ENCODE measurements at places on chromosomes 4 and X.

DNA sequence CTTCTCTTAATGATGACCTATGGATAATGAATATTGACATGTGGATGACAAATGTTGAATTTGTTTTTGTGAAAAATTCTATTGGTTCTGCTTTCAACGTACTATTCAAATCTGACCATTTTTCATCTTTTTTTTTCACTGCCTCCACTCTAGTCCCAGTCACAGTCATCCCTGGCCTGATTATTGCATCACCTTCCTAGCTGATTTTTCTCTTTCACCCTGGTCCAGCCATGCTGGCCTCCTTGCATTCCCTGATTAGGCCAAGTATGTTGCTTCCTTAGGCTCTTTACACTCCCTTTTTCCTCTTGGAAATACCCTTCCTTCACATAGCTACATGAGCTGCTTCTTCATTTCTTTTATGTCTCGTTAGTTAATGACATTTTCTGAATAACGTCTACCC is 58.1 kb upstream of the MAP9 start:
- no peak for DNase-seq

DNA sequence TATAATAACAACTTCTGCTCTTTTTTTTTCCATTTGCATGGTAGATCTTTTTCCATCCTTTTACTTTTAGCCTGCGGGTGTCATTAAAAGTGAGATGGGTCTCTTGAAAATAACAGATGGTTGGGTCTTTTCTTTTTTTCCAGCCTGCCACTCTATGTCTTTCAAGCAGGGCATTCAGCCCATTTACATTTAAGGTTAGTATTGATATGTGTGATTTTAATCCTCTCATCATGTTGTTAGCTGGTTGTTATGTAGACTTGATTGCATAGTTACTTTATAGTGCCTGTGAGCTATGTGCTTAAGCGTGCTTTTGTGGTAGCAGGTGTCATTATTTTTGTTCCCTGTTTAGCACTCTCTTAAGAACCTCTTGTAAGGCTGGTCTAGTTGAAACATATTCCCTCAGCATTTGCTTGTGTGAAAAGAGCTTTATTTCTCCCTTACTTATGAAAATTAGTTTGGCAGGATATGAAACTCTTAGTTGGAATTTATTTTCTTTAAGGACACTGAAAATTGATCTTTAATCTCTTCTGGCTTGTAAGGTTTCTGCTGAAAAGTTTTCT is 326.1 kb downstream of the SH3BGRL start:
- DNase-seq: no peak

DNA sequence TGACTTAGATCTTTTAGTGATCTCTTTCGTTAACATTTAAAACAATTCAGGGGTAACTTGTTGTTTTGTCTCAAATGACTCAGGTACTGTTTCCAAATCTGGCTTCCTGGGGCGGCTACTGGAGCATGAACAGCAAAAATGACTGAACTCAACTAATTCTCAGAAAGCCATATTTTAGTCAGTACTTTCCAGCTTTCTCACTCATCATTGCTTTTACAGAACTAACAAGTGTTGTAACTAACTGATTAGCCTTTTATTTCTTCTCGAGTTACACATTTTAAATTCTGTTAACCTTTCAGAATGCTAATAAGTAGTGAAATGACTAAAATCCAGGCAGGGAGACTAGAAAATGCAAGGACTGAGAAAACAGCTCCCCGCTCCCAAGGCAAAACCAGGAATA is 55.3 kb downstream of the JADE3 start:
- no peak for DNase-seq

DNA sequence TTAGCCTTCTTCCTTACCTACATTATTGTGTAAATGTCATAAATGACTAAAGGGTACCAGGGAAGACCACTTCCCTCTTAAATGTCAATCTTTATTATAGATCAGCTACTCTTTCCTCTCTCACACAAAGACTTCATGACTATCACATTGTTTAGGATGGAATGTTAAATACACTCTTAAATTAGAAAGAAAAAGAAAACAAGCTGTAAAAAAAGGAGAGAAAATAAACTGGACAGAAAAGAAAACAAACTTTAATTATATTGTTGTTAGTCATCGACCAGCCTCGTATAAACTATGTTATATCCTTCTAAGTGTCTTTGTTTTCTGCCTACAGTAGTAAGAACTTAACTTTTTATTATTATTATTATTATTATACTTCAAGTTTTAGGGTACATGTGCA is 666.4 kb upstream of the NR3C2 start:
- no peak for DNase-seq

DNA sequence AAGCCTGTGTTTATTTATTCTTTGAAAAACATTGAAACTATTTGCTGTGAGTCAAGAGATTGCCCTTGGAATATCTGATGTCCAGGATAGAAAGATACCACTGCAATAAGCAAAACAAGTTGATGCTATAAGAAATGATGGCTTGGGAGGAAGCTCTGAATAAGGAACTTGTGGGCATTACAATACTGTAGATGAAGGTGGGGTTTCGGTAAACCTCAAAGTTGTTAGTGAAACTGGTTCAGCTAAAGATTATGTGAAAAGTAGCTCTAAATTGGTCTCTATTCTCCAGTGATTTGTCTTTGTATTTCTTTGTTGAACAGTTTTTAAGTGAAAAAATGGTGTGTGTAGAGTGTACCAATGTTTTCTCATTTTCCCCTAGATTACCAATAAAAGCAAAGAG is 128.7 kb downstream of the AKAP4 start:
- DNase-seq: no peak

DNA sequence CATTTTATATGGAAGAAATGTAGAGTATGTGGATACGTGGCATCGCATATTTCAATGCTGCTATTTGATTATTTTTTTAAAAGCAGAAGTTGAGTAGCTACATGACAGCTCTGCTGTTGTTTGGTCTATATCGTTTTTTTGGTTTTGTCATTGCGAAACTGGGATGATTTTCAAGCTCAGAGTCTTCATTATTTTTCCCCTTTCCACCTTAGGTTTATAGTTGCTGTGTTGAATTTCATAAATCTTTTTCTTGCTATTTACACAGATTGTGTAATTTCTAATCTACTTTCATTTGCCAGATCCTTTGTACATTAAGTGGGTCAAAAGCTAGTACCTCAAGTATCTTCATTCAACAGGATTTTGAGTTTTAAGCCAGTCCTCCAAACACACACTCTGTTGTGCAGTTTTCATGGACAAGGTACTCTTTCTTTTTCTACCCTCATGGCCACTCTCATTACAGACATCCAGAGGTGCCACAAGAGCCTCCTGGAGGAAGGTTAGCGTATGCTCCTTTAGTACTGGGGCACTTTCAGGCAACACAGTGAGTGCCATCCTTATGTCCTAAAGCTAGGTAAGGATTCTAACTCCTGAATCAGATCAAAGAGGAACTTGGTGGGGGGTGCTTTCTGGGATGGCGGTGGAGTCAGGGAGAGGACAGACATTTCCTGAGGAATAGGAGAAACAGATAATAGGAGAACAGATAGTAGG is 123.2 kb downstream of the FHIP1A start:
- no peak for DNase-seq

GRCh38 chr4:112073181-112073580 is 72.1 kb upstream of the FAM241A start:
- no peak for DNase-seq

DNA sequence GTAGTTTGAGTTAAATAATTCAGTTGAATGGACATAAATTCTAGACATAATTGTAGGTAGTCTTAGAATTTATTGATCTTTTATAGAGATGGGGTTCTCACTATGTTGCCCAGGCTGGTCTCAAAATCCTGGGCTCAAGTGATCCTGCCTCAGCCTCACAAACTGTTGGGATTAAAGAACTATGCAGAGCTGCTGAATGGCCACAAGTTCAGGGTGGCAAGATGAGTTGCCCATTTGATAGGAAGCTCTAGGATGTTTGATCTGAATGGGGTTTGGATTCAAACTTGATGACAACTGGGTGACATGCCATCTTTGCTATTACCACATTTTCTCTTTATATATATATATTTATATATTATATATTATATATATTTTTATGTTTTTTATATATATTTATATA is 3.6 kb downstream of the RPL36A start:
- no peak for DNase-seq

DNA sequence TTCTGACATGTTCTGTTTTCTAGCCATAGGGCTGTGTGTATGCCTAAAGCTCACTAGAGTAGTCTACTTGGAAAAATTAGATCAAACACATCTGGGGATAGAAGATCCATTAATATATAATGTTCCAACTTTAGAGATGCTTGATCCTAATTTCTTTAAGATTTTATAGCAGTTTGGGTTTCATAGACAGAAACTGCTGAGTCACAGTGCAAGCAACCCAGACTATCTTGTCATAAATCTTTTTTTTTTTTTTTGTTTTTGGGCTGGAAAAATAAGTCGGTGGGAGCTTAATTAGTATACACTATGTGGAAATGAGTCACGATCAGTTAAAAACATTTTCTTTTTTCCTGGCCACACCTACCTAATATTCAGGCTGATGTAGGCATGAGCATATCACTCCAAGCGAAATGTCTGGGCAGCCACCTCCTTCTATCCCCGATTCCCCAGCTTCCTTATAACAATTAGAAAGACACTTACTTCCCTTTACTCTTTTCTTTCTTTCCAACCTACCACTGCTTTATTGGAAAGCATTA is 58.2 kb upstream of the CASK start:
- DNase-seq: no peak

DNA sequence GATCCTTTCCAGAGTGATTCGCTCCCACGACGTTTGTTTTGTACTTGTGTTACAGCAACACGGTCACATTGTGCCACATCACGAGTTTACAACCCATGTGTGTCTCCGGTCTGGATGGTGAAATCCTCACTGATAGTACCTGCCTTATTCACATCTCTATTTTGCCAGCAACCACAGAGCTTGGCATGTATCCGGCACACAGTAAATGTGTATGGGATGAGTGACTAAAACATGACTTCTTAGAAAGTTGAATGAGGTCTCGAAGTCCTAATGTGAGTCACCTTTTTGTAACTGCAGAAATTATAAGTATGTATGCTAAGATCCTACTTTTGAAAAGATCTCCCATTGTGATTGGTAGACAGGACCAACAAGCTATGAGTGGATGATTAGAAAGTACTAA is 7.5 kb downstream of the STOX2 start:
- no peak for DNase-seq

DNA sequence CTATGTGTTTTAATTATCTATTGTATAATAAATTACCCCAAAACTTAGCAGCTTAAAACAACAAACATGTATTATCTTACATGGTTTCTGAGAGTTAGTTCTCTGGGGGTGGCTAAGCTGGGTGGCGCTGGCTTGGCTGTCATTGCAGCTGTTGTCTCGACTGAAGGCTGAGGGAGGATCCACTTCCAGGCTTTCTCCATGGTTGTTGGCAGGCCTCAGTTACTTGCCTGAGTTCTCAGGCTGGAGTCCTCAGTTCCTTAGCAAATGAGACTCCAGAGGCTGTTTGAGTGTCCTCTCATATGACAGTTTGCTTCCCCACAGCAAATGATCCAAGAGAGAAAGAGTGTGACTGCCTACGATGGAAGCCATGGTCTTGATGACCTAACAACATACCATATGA is 23.5 kb upstream of the GALNT7 start:
- DNase-seq: no peak

- no peak for DNase-seq
Measured at GRCh38 chr4:104248726-104249125, 246.0 kb downstream of the CXXC4 start.

DNA sequence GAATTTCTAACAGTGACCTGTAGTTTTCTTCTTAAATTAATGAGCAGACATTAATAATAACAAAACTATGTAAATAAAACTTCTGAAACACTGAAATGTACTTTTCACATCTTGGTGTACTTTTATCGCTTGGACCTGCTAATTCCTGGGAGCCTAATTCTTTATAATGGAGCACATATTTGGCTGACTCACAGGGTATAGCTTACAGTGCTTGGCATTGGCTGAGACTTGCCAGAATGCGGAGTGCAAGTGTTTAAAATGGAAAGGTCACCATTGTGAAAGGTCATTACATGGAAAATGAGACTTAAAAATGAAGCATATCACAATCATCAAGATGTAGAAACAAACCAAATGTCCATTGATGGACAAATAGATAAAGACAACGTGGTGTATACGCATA is 137.3 kb upstream of the PDLIM3 start:
- DNase-seq: no peak

DNA sequence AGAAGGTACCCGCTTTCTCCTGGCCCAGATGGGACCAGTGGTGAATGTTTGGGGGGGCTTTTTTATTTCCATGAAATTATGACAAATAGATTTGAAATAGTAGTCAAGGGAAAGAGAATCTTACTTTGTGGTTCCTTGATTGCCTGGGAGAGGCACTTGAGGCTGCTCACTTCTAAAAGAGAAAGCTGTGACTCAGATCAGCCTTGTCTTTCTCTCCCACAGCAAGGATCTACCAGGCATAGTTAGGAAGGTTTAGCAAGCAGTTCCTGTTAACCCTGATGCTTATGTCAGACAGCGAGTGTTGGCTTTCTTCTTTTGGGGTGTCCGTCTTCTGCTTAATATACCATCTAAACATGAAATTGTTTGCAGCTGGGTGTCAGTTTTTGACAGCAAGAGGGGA is 114.5 kb downstream of the TSPAN7 start:
- DNase-seq: no peak

DNA sequence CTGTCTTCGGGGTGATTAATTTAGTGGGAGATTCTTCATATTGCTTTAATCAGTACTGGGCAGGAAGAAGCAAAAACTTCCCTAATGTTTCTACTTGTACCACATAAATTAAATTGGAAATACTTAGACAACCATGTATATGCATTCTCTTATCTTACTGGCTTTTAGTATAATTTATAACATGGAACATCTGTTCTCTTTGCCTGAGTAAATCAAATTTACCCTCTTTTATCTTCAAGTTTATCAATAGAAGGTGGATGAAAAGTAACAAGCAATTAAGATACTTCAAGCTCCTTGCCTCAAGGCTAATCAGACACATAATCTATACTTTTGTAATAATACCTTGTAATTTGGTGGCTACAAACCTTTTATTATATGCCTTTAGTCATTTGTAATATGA is 274.4 kb upstream of the ARX start:
- no peak for DNase-seq

DNA sequence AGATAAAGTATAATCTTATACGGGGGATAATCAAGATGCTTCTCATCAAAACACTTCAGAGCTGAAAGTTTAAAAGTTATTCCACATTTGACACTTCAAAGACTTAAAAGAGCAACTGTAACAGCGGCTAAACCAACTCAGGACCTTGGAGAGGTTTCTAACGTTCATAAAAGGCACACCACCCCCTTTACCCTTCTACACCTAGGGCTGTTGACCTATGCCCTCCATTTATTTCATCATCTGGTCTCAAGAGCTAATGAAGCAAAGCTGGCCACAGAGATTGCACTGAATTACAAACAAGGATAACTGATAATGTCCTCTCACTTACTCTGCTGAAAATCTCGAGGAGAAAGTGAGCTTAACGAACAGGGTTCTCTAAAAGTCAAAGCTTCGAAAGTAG is 1.1 kb upstream of the RPS6KA6 start:
- DNase-seq: no peak

DNA sequence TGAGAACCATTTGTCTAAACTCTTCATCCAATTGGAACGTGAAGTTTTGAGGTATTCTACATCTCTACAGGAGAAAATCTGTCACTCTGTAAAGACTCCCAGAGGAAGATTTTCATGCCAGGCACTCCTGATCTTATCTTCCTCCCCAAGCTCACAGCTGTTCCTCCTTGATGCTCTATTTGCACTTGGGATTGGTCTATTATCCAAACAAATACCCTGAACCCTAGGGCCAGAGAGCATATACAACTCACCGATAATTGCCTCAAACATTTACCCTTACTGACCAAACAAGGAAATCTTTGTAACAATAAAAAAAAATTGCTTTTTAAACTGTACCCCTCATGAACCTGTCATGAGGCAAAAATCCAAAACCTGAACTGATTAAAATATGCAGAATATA is 372.7 kb downstream of the SH2D1A start:
- no peak for DNase-seq

GRCh38 chr4:100306018-100306417 is 115.8 kb upstream of the DDIT4L start:
- DNase-seq: no peak

Data from ecto neural progenitor cell (in vitro differentiated cells).